Hematopoietic multipotent progenitor cell treated with erythropoietin and hydrocortisone succinate and interleukin-3 and kit ligand, for 6 days (in vitro differentiated cells): ENCODE measurements at places on chromosomes 16 and 17.

- no peak for DNase-seq
Measured at GRCh38 chr17:35217107-35217506, 22.9 kb upstream of the SLC35G3 start.

- DNase-seq: no peak
Measured at GRCh38 chr17:18245038-18245776, 13.3 kb downstream of the FLII start.

GRCh38 chr17:81346090-81346907, 49.0 kb upstream of the BAHCC1 start:
- DNase-seq: peak; percentile 97

- no peak for DNase-seq
Measured at GRCh38 chr16:31036691-31037090, 3.3 kb downstream of the STX4 start.

- no peak for DNase-seq
Measured at GRCh38 chr16:57480754-57481230, 5.5 kb downstream of the DOK4 start.

DNA sequence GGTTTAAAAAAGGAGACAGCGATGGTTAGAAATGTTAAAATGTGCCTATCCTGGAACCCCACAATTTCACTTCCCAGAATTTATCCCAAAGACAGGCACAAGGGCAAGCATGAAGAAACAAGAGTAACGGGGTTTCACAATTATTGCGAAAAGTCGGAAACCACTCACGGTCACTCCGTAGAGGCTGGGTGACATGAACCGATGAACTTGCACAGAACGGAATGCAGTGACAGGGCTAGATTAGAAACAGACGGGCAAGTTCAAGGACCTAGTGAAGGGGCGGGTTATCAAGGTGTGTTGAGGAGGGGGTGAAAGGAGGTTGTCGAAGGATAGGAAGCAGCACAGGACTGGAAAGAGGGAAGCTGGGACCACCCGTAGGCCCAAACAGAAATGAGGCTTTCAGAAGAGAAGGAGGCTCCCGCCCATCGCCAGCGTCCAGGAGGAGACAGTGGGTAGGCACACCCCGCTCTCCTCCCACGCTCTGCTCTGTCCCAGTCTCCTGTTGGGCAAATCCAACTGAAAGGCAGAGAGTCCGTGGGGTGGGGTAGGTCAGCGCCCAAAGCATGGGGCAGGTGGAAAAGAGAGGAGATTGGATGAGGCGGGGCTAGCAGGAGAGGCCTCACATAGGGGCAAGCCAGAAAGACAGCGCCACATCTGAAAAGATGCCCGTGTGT, 47.4 kb upstream of the JPH3 start:
- DNase-seq: no peak

DNA sequence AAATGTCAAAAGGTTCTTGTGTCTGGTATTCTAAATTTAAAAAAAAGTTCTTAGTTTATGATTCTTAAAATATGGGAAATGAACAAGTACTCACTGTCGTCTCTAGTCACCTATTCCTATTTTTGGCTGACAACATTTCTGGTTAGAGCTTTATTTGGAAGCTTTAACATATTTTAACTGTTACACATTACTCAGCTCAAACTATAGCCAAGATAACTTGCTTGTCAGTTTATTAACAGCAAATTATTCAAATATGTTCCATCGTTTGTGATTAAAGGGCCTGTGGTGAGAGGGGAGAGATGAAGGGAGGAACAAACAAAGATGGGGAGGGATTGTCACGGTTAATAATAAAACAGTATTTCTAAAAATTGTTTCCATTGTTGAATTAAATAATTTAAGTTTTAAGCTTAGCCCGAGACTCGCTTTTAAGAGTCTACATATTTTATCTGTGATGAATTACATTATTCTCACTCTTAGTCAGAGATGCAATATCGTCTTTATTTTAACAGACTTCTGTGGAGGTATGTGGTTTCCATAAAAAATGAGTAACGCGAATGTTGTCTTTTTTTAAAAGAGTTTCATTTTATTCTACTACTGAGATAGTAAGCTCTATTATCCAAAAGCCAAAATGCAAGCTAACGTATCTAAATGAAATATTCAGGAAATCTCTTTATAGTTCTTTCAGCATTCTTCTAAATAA, 321.9 kb upstream of the PMFBP1 start:
- no peak for DNase-seq

GRCh38 chr17:81199482-81199830, 23.3 kb downstream of the CEP131 start:
- DNase-seq: no peak

DNA sequence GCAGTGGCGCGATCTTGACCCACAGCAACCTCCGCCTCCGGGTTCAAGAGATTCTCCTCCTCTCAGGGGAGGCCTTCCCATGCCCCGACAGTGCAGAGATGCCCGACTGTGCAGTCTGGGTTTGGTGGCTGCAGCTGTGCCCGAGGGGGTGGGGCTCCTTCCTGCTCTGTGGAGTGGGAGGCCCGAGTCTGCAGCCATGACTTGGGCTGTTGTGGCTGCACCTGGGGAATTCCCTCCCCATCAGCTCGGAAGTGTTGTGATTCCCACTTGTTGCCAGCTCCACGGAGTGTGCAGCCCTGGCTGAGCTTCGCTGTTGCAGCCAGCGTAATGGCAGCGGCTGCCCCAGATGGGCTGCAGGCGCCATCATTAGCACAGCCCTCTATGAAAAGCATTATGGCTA, 66.4 kb upstream of the SMIM36 start:
- DNase-seq: no peak

DNA sequence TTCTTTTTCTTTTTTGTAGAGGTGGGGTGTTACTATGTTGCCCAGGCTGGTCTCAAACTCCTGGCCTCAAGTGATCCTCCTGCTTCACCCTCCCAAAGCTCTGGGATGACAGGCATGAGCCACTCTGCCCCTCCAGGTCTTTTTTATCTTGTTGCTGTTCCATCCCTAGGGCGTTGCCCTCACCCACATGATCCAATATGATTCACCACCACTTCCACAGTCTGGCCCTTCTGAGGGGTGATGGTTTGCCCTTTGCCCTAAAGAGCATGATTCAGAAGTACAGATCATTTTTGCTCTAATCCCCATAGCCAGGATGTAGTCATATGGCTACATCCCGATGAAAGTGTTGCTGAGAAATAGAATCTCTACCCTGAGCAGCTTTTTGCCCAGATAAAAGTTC, 18.8 kb downstream of the STX4 start:
- DNase-seq: peak; percentile 68
